ENCODE measurements at places on chromosomes 7 and 10.

GRCh38 chr7:69246758-69247157, 351.5 kb upstream of the AUTS2 start:
- DNase-seq: no peak

GRCh38 chr7:82105463-82105862, 335.6 kb upstream of the HGF start:
- no peak for DNase-seq

DNA sequence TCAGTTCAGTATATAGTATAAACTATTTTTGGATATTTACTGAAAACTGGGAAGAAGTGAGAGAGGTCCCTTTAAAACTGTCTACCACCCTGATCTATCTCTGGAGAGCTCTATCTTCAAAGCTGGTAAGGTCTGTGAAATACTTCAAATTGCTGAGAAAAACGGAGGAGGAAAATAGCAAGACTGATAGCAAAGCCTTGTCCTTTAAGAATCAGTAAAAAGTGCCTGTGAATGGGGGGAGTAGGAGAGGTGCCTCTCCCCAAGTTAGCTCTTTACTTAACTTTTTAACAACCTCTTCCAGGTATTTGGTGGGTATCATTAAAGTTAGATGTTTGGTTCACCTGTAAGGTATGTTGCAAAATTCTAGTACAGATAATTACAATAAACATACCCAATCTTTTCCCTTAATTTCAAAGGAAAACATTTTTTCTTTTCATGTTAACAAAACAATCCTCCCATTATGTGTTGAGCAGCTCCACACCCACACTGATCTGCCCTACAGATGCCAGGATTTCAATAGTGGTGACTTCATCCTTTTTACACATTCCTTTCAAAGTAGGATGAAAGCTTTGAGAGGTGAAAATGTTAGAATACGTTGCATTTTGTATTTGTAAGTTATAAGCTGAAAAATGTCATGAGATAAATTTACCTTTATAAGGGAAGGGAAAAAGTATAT, 149.2 kb downstream of the CRPPA start:
- DNase-seq: no peak

DNA sequence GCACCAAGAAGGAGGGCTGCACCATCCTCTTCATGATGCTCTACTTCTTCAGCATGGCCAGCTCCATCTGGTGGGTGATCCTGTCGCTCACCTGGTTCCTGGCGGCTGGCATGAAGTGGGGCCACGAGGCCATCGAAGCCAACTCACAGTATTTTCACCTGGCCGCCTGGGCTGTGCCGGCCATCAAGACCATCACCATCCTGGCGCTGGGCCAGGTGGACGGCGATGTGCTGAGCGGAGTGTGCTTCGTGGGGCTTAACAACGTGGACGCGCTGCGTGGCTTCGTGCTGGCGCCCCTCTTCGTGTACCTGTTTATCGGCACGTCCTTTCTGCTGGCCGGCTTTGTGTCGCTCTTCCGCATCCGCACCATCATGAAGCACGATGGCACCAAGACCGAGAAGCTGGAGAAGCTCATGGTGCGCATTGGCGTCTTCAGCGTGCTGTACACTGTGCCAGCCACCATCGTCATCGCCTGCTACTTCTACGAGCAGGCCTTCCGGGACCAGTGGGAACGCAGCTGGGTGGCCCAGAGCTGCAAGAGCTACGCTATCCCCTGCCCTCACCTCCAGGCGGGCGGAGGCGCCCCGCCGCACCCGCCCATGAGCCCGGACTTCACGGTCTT, 1.9 kb downstream of the FZD1 start:
- DNase-seq: no peak

GRCh38 chr10:98971464-98971863, 264.2 kb downstream of the HPSE2 start:
- DNase-seq: no peak

DNA sequence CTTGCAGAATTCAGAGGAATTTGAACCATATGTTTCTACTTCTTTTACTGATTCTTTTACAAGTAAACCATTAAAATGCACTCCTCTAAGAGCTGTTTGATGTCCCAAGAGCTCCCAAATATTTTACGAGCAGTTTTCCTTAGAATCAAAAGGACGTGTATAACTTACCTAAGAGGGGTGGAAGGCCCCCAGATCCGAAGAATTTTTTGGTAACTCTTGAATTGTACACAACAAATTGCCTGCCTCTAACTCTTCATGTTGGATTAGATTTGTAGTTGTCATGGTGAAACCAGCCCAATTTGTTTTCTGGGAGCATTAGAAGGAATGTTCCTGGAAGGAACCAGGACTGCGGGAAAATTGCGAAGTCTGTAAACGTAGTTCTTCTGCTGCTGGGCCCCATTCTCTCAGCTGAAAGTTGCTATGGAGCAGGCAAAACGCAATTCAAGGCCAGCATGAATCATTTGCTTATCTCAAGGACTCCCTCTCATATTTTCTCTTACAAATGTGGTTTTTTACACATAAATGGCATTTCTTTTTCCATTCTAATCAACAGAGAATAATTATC, 124.8 kb upstream of the TMEM72 start:
- no peak for DNase-seq

GRCh38 chr7:125061776-125062397, 132.3 kb upstream of the POT1 start:
- DNase-seq: no peak

GRCh38 chr10:74150990-74151878, at the start of gene ADK:
ADK (plus strand) TSS chr10:74151221; CDS start chr10:74151279, 58 bp downstream.
- peak; percentile 99 for DNase-seq

- no peak for DNase-seq
Measured at GRCh38 chr10:70840836-70841235, 25.1 kb downstream of the SGPL1 start.

GRCh38 chr10:35565602-35566081, 39.5 kb upstream of the GJD4 start:
- DNase-seq: no peak

DNA sequence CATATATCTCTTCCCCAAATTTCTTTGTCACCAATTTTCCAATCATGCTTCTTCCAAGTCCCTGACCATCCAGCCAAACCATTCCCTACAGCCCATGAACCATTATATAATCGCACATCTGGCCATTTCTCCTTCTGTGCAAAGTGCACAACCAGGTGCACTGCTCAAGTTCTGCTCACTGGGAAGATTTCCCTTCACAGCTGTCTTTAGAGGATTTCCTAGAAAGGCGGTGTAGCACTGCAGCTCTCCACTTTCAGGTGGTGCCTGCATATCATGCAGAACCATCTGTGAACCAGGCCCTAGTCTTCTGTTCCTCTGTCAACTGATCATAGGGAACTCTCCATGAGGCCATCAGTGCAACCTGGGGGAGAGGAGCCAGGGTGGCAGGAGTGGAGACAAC, 95.0 kb upstream of the CABCOCO1 start:
- no peak for DNase-seq

- no peak for DNase-seq
Measured at GRCh38 chr7:158774952-158775351, 54.4 kb downstream of the ESYT2 start.

DNA sequence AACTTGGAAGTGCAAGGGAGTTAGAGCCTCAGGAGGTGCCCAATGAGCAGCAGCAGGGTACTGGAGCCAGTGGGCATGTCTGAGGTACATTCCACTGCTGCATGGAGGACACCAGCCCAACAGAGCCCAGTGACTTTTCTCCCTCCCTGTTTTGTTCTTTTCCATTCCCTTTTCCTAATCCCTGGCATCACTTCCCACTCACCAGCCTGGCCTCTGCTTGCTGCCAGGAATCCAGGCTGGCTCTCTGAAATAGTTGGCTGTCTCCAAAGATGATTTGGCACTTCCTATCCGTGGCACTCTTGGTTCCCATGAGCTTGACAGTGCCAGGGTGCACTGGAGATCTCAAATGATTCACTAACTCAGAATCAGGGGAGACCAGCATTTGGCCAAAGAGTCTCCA, 97.7 kb upstream of the ZPBP start:
- DNase-seq: no peak

DNA sequence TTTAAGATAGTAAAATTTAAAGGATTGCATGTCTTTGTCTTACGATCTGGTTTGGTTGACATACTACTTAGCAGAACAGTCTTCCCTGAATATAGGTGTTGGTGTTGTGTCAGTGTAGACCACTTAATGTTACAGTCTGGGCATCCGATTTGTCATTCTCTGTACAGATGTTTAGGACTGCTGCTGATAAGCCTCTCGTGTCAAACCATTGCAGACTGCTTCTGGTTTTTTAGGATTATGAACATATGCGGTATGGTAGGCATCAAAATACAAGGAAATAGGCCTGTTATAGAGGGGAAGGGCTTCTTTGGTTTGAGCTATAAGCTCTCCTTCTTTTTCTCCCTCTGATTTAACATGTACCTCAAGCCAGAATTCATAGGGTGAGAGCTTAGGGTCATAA, 7.4 kb downstream of the CYP3A43 start:
- DNase-seq: no peak

GRCh38 chr7:3146571-3147226, 103.0 kb upstream of the CARD11 start:
- no peak for DNase-seq

DNA sequence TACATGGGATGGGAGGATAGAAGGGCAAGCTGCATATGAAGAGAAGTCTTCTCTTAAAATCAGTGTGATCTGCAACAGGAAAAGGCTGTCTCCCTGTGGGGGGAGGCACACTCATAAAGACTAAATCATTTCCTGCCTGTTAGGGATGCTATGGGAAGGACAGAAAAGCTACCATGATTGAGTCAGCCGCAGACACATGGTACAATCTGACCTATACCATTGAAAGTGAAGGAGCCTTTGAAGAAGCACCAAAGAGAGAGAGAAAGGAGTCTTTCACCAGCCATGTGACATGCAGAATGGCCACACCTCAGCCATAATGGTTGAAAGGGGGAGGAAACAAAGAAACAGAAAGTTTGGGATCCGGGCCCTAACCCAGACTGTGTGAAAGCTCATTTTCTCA, 29.1 kb downstream of the NUDCD3 start:
- DNase-seq: no peak

DNA sequence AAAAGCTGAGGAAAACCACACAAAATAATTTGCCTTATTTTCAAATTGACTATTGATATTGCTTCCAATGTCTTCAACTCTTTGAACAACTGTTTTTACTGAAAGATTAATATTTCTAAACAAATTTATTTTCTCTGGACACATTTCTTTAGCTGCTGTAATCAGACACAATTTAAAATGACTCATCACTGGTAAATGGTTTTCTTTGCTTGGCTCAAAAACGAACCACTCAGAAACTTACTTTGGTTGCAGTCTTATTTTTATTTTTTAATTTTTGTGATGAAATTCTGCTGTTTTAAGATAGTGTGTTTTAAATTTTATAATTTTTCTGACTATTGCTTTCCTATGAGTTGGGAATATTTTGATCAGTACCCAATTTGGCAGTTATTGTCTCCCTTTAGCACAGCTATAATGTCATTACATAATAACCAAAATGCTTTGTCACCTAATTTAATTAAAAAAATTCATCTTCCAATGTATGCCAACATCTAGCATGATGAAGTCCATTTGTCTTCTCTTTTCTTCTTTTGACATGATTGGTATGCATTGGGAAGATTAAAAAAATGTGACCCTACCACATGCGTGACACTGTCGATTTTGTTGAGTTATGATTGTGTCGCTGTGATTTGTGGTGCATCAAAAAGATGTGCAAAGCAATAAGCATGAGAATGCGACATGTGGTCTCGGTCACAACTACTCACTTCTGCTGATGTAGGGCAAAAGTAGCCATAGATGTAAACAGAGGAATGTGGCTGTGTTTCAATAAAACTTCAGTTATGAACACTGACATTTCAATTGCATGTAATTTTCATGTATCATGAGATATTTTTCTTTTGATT, 222.3 kb downstream of the SUGCT start:
- DNase-seq: no peak

DNA sequence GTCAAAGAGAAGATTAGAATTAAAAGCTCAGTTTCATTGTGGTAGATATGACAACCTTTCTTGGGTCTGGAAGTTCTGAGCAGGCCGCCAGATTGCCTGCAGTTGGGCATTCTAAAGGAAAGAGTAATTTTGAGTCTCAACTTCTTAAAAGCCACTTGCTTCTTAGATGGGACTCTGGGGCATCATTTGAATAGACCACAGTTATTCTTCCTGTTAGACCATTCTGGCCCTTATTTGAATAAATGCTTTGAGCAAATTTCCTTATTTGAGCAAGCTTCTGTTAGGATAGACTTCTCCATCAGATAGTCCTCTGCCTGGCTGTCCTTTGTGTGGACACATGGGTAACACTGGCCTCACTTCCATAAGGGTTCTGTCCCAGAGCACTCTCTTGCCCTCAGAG, 40.2 kb downstream of the SND1 start:
- DNase-seq: no peak

DNA sequence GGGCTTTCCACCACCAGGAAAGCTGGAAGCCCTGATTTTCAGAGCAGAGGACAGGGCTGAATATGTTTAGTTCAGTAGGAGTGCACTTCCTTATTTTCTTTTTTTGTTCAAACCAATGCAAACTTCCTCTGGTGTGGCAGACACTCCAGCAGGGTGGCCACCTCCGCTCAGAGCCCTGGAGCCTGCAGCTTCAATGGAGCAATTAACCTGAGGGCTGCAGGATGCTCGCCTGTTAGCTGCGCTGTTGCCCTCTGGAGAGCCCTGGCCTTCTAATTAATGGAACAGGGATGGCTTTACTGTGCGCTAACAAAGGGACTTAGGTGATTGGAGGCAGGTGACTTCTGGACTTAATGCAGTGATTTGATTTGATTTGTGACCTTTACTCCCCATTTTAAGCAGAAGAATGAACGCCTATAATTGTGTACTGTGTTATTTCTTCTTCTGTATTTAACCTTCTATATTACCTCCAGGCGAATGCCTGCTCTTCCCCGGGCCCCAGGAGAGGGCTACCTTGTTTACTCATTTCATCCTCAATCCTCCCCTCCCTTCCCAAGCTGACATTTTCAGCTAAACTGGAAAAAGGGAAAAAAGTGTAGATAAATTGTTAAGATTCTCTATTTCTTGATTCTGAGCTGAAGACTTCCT, 123.0 kb upstream of the CTBP2 start:
- no peak for DNase-seq

DNA sequence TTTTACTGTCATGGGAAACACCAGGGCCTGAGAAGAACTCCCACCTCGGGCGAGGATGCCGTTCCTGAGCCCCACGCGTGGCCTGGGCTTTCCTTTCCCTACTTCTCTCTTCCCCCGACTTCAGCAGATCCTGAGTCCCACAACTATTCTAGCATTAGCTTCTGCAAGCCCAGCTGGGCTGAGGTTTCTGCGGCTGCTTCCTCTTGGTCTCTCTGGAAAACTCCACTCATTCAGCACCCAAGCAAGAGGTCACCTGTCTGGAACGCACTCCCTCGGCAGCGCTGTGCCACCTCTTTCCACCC, 761 bp upstream of the DOCK1 start:
- DNase-seq: no peak

- DNase-seq: no peak
Measured at GRCh38 chr10:17510242-17510908, 56.0 kb upstream of the ST8SIA6 start.

DNA sequence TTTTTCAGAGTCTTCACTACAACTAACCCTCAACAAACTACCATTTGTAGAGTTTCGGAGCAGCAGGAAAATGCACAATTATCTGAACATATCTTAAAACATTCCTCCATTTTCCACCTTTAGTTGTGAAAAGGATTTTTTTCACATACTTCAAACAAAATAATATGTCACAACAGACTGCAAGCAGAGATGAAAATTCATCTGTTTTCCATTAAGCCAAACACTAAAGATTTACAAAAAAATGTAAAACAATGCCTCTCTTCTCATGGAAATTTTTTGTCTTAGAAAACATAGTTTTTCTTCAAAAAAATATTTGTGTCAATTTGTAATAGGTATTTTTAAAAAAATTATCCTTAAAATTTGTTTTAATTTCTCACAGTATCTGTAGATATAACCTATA, 98.9 kb downstream of the ARHGAP12 start:
- DNase-seq: no peak

GRCh38 chr7:47792521-47793121, 155.6 kb downstream of the PKD1L1 start:
- no peak for DNase-seq
